Head of caudate nucleus (tissue), 42 donors: ENCODE measurements at places on chromosomes 3 and 15.

DNA sequence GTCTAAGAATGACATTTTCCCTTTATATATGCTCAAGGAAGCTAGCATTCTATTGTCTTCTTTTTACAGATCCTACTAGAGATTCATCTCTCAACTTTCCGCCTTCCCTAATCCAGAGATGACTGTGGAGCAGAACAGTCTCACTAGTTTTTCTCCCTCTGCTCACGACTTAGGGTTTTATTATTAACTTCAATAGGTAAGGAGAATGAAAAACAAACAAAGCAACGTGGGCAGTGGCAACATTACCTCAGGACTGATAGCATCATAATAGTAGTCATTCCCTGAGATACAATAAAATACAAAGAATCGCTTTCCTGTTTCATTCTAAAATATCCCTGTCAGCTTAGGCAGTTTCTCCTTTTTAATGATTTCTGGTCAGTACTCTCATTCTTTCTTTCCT is 154.3 kb upstream of the PLAAT1 start:
- DNase-seq: no peak

DNA sequence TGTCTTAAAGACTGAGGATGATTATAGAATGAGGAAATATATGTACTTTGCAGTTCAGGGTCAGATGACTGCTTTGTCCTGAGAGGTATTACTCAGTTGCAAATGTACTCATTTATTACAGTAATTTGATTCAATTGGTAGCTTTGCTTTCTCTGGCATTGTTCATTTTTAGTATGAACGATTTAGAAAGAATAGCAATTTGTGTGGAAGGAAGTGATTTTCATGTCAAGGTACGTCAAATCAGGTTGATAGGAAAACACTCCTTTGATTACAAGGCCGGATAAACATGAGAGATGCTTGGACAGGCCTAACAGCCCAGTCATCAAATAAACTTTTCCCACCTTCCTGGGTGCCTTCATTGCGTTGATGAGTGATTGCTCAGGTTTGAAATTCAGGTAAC is 53.8 kb downstream of the UNC13C start:
- DNase-seq: no peak

DNA sequence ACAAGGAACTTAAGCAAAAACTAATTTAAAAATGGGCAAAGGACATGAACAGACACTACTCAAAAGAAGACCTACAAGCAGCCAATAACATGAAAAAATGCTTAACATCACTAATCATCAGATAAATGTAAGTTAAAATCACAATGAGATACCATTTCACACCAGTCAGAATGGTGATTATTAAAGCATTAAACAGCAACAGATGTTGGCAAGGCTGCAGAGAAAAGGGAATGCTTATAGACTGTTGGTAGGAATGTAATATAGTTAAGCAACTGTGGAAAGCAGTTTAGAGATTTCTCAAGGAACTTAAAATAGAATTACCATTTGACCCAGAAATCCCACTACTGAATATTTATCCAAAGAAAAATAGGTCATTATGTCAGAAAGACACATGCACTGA is 482.2 kb downstream of the SQOR start:
- no peak for DNase-seq

DNA sequence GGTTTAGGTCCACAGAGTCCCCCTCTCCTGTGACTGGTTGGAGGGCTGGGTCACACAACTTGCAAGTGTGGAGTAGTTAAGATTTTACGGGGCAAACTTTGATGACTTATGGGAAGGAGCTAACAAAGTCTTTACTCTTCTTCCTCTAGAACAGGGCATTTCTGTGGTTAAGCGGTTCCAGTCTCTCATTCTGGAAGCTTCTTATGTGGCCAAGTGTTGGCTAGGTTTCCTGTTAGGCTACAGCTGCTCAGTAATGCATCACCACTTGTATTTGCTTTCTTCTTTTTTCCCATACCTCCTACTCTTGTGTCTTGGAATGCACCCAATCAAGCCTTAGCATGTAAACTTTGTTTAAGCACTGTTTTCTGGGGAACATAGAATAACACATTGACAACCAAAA is 100.6 kb upstream of the PLAAT1 start:
- no peak for DNase-seq

GRCh38 chr15:49688135-49688790 is 67.4 kb downstream of the DTWD1 start:
- DNase-seq: no peak

GRCh38 chr3:29639578-29640290 is 358.9 kb downstream of the RBMS3 start:
- DNase-seq: no peak

- no peak for DNase-seq
Measured at GRCh38 chr3:150582620-150583019, 20.5 kb upstream of the SELENOT start.

- DNase-seq: no peak
Measured at GRCh38 chr15:33988384-33988783, 20.1 kb downstream of the CHRM5 start.

GRCh38 chr3:176106380-176106779 is 1090.9 kb downstream of the TBL1XR1 start:
- no peak for DNase-seq

- no peak for DNase-seq
Measured at GRCh38 chr3:125351814-125352456, 23.2 kb downstream of the ZNF148 start.

DNA sequence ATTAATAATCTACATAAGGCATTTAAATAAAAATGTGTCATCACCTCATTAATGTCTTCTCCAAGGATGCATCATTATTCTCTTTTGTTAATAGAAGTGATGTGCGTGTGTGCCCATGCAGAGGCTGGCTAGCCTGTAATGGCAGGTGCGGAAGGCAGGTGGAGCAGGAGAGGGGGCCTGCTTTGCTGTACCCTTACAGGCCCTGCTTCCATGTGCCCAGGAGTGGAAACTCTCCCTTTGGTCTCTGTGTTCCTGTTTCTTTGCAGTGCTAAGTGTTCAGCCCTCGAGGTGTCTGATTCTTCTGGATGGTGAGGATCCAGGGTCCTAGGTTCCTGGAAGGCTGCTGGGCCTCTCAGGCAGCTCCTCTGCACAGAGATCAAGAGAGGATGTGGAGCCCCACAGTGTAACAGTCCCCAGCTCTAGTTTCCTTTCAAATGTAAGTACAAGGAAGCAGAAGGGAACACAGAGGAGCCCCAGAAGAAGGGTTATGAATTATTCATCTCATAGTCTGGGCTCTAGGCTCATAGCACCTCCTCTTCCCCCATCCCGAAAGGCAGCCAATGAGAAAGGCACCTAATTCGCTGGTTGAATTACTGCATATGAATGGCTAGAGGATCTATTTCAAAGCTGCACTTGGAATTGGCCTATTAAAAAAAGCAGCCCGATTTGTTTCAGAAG is 39.2 kb upstream of the AGBL1 start:
- DNase-seq: no peak

GRCh38 chr15:66292571-66293418 is 573 bp upstream of the DIS3L start:
- DNase-seq: peak; percentile 34

- DNase-seq: no peak
Measured at GRCh38 chr15:82846621-82847020, 37.2 kb downstream of the WHAMM start.

- no peak for DNase-seq
Measured at GRCh38 chr3:64651741-64652241, 36.0 kb downstream of the ADAMTS9 start.

- DNase-seq: peak; percentile 70
Measured at GRCh38 chr15:37094915-37095711, 5.2 kb downstream of the MEIS2 start.

- no peak for DNase-seq
Measured at GRCh38 chr3:108475220-108475782, 35.1 kb downstream of the MYH15 start.

DNA sequence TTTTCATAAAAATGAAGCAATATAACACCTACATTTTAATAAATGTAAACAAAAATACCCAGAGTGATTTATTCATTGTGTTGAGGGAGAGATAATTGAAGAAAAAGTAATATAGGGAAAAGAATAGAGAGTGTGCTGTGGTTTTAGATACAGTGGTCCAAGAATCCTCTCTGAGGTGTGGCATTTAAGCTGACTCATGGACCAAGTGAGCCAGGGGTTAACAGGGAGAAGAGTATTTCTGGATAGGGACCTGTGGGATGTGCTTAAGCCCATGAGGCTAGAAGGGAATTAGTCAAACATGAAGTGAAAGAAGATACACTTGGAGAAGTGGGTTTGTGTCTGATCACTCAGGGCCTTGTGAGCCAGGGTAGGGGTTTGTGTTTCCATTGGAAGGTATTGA is 680.7 kb upstream of the GRM7 start:
- no peak for DNase-seq

DNA sequence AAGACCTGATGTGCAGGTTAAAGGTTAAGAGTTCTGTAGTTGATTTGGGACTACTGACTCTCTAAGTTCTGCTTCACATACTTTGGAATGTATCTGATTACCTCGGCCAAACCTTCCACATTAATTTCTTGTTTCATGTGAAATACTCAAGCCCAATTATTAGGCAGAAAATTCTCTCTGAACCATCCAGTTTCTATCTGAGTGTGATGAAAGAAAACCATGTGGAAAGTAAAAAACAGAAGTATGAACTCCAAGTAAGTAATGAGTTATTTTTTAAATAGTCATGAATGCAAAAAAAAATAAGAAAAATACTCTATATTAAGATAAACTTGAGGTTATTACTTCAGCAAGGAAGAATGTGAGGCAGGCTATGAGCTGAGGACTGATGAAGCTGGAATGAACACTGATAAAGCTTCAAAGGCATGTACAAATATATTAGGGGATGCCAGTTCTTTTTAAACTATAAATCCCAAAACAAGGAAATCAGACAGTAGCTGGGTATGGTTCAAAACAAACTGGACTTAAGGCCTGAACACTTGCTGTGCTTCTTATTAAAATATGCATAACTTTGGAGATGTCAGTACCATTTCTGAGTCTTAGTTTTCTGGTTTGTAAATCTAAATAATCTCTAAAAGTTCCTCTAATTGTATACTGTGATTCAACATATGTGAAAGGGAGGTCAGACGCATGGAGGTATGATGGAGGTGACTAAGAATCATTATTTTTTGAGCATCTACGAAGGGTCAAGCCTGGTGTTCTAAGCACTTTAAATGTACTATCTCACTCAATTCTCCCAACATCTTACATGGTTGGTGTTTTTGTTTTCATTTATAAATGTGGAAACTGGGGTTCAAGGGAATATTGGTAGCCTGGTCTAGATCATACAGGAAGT is 59.6 kb downstream of the COL6A6 start:
- DNase-seq: no peak

DNA sequence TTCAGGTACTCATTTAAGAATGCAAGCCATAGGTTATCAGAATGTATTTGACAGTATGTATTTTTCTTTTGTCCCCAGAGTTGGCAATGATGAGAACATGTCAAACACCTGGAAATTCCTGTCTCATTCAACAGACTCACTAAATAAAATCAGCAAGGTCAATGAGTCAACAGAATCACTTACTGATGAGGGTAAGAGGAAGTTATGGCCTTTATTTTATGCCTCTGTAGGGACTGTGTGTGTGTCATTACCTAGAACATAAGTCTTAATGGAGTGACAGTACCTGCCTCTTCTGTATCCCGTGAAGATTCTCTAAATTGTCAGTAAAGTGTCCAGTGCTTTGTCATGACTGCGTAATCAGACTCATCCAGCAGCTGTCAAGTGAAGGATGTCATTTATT is 77.5 kb downstream of the KLHL25 start:
- DNase-seq: no peak

DNA sequence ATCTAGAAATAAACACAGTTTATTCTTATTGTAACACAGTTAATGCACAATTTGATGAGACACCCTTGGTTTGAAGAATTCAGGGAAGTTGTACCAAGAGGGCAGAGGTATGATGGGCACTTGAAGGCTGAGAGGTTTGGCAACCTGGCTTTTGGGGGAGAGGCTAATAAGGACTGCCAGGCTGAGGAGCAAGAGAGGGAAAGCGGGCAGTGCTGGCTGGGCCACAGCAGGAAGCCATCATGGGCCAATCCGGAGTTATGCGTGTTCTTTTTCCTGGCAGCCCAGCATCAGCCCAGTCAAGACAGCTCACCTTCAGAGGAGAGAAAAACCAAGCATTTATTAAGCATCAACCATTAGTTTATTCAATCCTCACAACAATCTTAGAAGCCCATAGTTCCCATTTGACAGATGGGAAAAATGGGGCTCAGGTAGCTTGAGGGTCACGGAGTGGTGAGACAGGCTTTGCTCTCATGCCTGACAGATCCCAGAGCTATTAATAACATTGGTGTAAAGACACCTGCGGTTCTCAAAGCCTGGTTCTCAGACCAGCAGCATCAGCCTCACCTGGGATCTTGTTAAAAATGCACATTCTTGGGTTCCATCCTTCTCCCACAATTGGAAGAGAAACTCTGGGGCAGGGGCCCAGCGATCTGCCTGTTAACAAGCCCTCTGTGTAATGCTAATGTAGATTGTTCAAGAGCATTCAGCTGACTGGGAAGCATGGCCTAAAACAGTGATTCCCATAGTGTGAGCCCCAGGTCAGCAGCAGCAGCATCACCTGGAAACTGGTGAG is 183.7 kb downstream of the NTRK3 start:
- no peak for DNase-seq

DNA sequence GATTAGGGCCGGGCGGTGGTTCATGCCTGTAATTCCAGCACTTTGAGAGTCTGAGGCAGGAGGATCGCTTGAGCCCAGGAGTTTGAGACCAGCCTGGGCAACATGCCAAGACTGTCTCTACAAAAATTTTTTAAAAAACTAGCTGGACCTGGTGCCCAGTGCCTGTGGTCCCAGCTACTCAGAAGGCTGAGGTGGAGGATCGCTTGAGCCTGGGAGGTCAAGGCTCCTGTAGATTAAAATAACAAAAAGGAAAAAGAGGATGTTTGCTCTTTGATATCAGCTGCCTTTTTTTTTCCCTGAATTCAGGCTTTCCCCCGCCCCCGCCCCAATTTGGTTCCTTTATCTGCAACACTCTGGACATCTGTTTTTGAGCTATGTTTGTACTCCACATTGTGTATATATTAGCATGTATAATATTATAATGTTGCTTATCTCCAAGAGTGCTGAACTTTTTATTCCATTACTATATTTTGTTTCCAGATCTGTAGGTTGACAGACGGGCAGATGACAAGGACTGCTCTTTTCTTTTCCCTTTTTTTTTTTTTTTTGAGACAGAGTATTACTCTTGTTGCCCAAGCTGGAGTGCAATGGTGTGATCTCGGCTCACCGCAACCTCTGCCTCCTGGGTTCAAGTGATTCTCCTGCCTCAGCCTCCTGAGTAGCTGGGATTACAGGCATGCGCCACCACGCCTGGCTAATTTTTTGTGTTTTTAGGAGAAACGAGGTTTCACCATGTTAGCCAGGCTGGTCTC is 4.6 kb downstream of the SNAP23 start:
- DNase-seq: no peak
